Stimulated activated CD8-positive, alpha-beta memory T cell treated with anti-CD3 and anti-CD28 coated beads, Interleukin-7, amount 100 ng/mL, for 24 hours (primary cell): ENCODE measurements at places on chromosomes 6 and 20.

DNA sequence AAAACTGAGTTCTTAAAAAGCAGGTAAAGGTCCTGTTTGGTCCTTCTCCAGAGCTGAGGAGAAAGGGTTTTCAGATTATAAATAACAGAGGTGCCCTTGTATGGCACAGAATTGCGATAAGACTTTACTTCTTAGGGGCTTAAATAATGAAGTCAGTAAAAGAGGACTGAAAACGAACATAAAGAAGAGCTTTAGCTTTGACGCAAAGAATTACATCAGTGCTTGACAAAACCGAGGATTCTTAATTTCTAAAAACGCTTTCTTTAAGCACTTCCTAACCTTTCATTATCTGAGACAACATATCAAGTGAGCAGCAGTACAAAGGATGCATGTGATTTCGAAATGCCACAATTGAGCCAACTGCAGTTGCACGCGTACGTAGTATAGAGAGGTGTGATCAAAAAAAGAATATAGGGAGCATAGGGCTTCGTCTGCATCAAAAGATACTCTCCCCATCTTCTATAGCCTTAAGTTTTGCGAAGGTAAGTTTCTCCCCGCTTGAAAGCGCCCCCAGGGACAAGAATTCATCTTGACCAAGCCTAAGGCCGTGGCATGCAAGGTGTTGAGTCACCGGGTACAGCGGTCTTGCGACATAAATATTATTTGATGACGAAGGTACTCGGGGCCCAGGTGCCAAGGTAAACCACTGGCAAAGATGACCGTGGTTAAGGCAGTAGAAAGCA, 778 bp upstream of the LOC128125822 start:
- no peak for DNase-seq

DNA sequence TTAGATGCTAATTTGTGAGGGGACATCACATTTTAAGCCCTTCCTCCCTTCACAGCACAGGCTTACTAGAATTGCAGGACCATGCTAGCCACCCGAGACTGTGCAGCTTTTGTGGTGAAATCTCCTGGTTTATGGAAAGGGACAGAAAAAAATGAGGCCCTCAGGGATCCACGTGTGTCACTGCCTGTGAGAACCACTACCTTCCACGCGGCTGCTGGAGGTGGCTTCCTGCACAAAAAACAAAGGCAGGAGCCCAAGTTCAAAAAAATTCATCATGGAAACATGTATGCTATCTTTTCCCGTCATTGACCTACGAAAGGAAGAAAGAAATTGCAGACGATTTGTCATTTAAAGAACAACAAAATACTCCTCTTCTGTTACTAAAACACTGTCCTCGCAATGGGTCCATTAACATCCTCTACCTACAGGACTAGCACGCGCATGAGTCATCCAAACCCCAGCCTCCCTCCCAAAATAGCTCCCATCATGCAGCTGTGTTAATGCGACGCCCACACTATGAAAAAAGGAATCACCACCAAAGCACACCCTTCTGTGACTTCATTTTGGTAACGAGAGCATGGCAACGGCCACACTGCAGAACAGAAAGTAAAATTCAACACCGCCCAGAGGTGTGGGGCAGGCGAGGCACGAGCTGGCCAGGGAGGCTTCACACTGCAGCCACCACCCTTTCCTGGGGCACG, 45.7 kb downstream of the RAMACL start:
- DNase-seq: peak; percentile 4

- DNase-seq: no peak
Observed at GRCh38 chr20:32585011-32585585, at the start of gene NOL4L. NOL4L (minus strand) TSS chr20:32585333; CDS start chr20:32584890, 443 bp downstream.

DNA sequence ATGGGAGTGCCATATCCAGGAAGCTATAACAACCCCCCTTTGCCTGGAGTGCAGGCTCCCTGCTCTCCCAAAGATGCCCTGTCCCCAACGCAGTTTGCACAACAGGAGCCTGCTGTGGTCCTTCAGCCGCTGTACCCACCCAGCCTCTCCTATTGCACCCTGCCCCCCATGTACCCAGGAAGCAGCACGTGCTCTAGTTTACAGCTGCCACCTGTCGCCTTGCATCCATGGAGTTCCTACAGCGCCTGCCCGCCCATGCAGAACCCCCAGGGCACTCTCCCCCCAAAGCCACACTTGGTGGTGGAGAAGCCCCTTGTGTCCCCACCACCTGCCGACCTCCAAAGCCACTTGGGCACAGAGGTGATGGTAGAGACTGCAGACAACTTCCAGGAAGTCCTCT, 56.7 kb upstream of the TMEM181 start:
- no peak for DNase-seq

GRCh38 chr6:150788089-150788488, 77.4 kb upstream of the MTHFD1L start:
- DNase-seq: no peak

DNA sequence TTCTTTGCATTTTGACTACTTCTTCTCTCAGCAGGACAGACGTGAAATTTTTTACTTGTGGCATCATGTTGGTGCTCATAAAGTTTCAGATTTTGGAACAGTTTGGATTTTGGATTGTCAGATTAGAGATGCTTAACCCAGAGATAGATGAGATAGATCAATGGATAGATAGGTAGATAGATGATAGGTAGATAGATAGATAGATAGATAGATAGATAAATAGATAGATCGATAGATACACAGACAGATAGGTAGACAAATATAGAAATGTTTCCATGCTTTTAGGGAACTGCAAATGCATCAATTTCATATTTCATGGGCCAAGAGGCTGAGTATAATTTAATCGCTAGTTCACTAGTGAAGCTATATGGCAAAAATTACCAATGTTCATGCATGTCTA, 981.5 kb upstream of the ADGRB3 start:
- no peak for DNase-seq

DNA sequence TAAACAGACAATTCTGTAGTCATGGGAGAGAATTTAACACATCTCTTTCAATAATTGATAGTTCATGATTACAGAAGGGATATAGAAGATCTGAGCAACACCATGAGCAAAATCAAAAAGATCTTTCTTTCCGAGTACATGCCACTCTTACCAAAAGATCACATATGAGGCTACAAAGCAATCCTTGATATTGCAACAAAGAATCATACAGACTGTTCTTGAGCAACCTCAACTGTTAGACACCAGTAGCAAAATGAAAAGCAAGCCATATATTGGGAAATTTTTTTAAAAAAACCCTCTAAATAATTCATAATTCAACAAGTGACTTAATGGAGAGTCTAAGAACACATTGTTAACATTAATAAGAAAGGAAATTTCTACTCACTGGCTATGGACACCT, 3.6 kb upstream of the CD83 start:
- DNase-seq: no peak

DNA sequence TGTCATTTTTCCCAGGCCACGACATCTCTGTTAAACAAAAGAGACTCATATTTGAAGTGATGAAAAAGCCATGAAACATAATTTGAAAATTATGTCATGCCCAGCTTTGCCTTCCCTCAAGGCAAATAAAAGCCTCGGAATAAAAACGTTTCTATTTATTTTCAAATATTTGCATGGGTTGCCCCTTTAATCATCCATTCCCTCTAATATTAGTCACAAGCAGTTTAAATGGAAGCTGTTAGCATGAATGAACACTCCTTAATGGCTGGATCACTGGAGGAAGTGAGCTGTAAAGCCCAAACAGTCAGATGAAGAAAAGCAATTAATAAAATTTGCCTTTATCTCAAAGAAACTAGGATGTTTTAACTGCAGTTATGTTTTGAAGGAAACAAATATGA, 69.3 kb upstream of the STMND1 start:
- DNase-seq: no peak

- DNase-seq: no peak
Observed at GRCh38 chr20:6769903-6770785, 2.7 kb downstream of the BMP2 start.

DNA sequence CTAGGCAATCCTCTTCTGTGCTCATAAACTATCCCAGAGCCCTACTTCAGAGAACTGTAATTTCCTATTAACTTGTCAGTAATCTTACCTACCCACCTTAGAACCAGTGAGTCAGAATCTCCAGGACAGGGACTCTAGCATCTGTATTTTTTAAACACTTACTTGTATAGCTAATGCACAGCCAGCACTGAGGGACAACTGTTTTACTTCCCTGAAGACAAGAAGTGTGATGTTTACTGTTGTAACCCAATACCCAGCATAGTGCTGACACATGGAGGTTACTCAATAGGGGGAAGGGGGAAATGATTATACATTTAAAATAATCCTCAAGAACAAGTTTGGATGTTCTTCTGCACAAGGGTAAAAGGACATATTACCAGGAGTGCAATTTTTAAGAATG, 130.8 kb downstream of the BTBD9 start:
- no peak for DNase-seq
